Occipital lobe (tissue), 3 donors: ENCODE measurements at places on chromosomes 13 and 19. TPM values are rescaled to one million over a fixed set of nuclear protein-coding genes. Genes with fewer than 3 reads are reported as not detected.

- no peak for DNase-seq
Measured at GRCh38 chr19:48615231-48616040, 560 bp upstream of the FAM83E start.

GRCh38 chr19:13207846-13208671 lies 57.8 kb downstream of the IER2 start:
- no peak for DNase-seq

- DNase-seq, result no peak
Measured at GRCh38 chr13:61396121-61396520, 19.5 kb downstream of the PCDH20 start.

GRCh38 chr19:4198467-4199126 lies 16.1 kb downstream of the ANKRD24 start:
- no peak for DNase-seq

GRCh38 chr13:30421093-30422053 lies 920 bp upstream of the UBE2L5 start:
- DNase-seq, result peak; percentile 74

DNA sequence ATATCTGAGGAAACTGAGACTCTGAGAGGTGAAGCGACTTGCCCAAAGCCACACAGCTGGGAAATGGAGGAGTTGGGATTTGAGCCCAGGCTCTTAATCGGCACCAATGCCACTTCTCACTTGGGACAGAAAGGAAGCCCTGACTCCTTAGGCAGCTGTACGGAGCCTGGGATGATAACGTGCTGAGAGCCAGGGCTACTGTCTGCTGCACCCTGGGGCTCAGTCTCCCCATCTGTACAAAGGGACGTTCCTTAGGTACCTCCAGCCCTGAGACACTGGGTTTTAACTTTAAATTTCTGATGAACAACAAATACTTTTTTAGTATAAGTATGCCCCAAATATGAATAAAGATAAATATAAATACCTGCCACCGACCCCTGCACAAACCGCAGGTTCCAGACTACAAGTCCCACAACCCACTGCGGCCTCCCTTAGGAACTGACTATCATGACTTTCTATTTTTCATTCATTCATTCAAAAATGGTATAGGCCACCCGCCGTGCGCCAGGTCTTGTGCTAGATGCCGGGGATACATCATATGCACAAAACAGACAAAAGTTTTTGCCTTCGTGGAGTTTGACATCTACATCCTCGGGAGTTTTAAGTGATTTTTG lies 776 bp upstream of the NCLN start:
- DNase-seq, result no peak

DNA sequence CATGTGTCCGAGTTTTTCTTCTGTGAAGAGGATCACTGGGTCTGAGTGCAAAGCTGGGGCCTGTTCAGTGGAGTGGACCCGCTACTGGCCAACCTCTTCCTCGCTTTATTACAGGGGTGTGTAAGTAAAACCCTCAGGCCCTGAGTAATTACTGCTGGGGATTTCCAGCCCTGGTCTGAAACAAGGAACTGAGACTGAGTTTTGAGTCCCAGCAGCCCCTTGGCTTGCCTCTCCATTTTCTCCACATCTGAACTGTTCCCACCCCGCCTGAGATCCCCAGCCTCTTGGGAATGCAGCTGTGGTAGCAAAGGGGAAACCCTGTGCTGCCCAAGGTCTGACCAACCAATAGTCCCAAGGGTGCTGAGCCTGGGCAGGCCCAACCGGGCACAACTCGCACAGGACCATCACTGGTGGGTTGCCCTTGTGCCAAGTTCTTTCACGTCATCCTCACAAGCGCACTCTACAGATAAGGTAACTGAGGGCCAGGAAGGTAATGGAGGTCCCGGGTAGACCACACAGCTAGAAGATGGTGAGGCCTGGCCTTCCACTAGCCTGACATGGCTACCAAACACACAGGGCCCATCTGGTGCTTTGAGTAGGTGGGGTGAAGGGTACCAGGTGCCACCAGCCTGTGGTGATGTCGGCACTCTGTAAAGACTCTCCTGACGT lies 13.7 kb upstream of the SLC35E1 start:
- no peak for DNase-seq

- no peak for DNase-seq
Measured at GRCh38 chr19:10915130-10916091, 13.0 kb downstream of the YIPF2 start.

DNA sequence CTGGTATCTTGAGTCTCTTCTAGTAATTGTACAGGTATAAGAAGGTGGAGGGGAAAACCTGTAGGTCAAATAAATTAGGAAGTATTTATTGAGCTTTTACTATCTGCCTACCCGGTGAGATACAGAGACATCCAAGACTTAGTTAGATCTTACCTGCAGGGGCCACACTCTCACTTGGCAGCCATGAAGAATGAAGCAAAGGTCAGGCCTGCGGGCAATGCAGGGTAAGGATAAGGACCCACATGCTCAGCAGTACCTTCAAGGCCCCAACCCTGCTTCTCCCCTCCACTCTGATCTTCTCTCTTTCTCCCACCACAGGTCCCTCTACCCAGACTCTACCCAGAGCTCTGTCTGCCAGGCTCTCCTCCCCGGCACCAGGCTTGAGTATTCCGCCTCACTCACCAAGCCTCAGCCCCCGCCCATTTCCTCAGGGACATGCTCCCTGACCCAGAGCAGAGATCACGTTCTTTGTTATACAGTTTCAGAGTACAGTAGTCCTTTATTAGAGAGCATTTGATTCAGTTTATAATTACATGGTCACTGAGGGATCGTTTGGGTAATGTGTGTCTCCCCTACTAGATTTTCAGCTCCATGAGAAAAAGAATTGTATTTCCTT lies 18.9 kb upstream of the CLDN10 start:
- DNase-seq, result no peak

DNA sequence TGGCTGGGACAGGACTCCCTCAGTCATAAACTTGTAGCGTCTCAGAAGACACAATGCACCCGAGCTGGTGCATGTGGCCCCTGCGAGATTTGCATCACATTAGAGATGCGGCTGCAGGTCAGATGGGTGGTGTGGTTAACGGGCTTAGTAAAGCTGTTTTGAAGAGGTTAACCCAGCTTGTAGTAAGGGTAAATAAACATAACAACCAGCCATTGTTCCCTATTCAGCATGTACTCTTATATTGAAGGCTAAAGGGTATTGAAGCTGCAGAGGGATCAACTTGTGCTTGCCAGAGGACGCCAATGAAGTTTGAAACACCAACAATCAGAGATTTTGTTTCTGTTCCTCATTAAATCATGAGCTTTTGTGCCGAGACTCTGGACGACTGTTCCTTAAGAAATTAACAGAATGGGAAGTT lies 79.4 kb downstream of the ZIC5 start:
- no peak for DNase-seq

- peak; percentile 21 for DNase-seq
Measured at GRCh38 chr13:110396913-110397381, 89.9 kb downstream of the COL4A2 start.

DNA sequence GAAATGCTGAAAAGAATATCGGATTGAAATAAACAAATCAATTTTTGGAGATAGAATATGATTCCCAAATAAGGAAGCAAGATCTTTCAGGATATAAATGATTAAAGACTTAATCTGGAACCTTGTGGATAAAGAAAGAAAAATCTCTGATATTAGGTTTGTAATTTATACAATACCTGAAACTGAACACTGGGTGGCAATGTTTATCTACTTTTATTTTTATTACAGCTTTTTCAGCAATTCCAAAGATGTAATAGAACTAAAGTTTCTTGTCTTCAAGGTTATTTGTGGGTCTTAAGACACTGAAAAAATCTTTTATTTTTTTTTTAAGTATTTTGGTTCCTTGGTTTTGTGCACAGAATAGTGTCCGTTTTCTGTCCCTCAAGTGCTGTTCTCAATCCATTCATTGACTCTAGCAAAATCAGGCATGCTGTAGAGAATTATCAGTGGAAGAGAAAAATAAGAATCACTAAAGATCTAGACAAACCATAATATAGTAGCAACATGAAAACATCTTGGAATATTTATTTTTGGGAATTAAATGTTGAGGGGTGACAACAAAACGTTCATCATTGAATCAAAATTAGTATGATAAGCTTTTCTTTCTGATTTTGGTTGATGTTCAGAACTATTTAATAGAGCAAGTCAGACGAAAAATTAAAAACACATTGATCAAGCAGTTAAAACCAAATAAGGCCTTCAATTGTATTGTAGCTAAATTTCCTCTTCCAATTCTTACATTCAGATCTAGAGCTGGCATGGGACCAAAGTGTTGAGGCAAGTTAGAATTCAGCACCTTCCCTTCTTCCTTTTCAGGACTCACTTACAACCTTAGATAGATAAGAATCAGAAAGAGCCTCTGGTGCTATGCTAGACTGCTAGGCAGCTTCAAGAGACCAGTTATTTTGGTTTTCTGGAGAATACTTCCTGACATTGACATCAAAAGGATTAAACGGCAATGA lies 704.4 kb upstream of the PCDH20 start:
- no peak for DNase-seq

- DNase-seq, result no peak
Measured at GRCh38 chr19:10422846-10423245, 2.5 kb downstream of the PDE4A start.

- DNase-seq, result no peak
Measured at GRCh38 chr13:72963762-72964161, 95.0 kb upstream of the KLF5 start.

DNA sequence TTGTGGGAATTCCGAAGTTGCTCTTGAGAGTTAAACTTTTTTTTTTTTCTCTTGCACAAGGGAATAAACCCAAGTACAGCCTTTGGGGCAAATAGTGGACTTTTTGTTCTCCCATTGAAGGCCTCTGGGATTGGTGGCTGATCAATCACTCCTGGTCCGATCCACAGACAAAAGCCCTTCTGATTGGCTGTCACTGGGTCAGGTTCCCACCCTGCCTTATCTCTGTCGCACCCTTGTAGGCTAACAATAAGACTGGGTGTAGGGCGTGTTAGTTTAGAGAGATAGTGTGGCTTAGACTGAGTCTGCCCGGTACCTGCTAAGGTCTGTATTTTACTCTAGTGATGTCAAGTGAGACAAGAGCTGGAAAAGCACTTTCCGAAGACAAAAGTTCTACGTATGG lies 380.8 kb downstream of the NDFIP2 start:
- no peak for DNase-seq

DNA sequence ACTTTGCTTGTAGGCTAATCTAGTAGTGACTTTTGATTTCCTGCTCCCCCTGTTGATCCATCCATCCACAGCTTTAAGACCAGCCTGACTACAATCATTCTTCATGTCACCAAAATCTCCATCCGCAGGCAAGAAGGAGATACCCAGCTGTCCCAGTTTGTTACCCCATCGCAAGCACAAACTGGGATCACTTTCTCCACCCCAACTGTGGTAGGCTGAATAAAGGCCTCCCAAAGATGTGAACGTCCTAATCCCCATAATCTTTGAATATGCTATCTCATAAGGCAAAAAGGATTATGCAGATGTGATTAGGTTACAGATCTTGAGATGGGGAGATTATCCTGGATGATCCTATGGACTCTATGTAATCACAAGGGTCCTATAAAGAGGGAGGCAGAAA lies 202.0 kb downstream of the ENOX1 start:
- no peak for DNase-seq

DNA sequence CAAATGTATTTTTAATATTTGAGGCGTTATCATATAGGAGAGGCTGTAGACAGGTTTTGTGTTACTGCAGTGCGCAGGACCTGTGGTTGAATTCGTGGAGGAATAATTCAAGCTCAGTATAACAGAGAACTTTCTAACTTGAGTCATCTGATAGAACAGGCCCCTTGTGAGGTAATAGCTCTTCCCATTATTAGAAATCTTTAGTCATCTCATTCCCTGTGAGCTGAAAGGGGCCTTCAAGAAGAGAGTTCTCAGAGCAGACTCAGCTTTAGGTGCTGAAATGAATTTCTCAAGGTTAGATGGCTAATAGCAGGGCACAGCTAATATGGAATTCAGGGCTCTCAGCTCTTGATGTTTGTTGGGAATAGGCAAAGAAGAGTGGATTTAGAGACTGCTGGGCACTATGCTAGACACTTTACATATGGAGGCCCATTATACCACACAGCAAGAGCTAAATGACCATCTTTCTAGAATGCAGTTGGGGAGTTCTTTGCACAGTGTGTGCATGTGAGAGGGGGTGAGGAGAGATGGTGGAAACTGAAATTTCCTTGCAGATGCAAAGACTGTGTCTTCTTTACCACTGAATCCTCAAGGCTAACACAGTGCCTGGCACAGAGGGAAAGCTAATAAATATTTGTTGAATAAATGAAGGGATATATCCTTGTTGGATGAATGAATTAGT lies 89.5 kb downstream of the DGKH start:
- DNase-seq, result no peak

- DNase-seq, result no peak
Measured at GRCh38 chr19:1775951-1776605, 22.8 kb downstream of the ONECUT3 start.

GRCh38 chr13:68056816-68057710 lies 826.9 kb upstream of the PCDH9 start:
- no peak for DNase-seq

DNA sequence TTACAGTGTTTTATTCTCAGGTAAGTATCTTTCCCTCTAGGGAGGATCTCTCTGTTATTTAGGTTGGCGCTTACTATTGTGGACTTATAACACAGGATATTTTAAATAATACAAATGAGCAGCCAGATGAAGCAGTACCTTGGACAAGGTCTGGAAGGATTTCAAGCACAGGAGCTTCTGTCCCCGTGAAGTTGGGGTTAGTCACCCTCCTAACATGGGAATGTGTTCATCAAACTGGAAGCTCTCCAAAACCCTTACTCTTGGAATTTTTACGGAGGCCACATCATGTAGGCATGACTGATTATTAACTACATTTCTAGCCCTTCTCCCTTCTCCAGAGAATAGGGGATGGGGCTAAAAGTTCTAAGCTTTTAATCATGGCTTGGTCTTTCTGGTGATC lies 38.3 kb upstream of the SPRY2 start:
- DNase-seq, result no peak

CRX gene
- total RNA-seq, result not detected

ERICH4 gene
- total RNA-seq, result not detected

LRRC63 gene
- total RNA-seq, result 2.0 TPM

C1QTNF9B gene
- not detected for total RNA-seq

ZNF132 gene
- 21.7 TPM for total RNA-seq

ETHE1 gene
- total RNA-seq, result 16.8 TPM
